ENCODE measurements at places on chromosomes 2 and 18.

- DNase-seq = no peak
Observed at GRCh38 chr18:76571689-76572088, 76.6 kb upstream of the ZNF516 start.

DNA sequence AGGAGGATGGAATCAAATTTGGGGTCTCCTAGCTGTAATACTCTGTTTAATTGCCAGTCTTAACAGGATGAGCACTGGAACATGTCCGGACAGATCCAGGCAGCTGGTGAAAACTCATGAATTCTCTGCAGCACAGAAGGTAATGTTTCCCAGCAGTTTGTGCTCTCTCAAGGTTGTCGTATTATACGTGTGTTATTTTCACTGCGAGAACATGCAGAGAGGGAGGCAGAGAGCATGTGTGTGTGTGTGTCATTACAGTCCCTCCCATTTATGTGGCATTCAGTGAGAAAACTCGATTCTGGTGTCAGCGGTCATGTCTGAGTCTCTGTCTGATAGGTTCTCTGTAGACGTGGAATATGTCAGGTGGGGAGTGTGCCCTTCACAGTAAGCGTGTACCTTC, 150.2 kb upstream of the POU3F3 start:
- DNase-seq = peak; percentile 3

- no peak for DNase-seq
Observed at GRCh38 chr2:114010001-114010400, 120.1 kb downstream of the ACTR3 start.

GRCh38 chr2:72415781-72416475, 268.3 kb upstream of the CYP26B1 start:
- no peak for DNase-seq

DNA sequence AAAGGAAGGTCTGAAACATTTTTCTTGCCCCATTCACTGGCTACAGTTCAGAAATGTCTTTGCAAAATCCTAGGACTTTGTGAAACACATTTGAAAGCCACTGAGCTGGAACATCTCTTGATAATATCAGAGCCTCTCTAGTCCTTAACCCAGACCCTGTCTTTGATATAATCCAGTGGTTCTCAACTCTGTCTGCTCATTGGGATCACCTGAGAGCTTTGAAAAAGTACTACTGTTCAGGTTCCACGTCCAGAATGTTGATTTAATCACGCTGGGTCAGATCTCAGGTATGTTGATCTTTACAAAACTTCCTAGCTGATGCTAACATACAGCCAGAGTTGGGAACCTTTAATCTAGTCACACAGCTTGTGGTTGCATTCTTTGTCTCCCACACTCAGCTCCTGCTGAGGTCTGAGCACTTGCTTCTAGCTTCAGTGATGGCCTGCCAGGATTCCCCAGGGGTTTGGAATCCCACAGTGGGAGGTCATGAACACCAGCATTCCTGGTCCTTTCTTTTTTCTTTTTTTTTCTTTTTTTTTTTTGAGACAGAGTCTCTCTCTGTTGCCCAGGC, 262.7 kb downstream of the SETBP1 start:
- DNase-seq = no peak

DNA sequence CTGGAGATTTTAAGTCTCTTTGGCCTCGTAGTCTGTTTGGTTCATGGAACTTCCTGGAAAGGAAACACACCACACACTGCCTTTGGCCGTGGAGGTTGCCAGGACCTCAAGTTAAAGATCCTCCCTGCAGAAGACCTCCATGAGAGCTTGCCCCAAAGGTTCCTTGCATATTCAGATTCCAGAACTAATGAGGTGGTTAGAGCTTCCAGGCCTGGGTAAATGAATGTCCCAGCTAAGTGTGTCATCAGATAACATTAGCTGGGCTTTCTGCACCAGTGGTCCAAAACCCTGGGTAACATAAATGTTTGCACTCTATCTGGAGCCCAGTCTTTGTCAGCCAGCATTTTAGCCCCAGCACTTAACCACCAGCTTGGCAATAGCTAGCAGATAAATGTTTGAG, 122.1 kb upstream of the EML6 start:
- no peak for DNase-seq

DNA sequence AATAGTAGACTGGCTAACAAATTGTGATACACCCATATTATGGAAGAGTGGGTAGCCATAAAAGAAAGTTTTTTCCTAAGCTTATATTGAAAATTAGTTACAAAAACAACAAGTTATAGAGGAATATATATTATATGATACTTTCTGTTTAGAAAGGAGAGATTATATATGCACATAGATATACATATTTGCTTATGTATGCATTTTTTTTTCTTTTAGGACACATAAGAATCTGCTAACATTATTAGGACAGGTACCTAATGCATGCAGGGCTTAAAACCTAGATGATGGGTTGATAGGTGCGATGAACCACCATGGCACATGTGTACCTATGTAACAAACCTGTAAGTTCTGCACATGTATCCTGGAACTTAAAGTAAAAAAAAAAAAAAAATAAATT, 179.6 kb upstream of the KCNJ3 start:
- no peak for DNase-seq

- DNase-seq = no peak
Observed at GRCh38 chr2:217206016-217206725, 346.3 kb upstream of the TNP1 start.

GRCh38 chr2:190315273-190315672, 4.4 kb downstream of the HIBCH start:
- no peak for DNase-seq

DNA sequence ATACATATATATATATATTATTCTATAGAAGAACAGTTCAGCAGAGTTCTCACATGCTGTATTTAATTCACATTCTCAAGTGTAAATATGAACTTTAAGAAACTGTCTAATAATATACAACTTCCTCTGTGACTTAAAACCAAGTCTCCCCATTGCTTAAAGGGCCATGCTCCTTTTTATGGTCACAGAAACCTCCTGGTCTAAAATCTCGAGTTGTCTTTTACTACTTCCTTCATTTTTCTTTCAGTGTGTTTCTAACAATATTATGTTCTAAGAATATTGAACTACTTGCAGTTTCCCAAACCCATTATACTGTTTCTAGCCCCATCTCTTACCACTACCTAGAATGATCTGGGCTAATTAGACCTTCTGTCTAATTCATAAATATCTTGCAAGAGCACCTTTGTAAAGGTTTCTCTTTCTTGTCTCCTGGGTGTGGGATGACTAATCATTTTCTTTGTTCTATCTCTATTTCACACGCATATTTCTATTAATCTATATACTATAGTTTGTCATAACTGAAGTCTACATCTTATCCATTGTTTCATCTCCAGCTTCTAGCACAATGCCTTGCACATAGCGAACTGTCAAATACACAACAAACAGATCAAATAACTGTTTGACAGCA, 48.8 kb downstream of the ERBB4 start:
- no peak for DNase-seq

- peak; percentile 20 for DNase-seq
Observed at GRCh38 chr2:439556-440402, 151.9 kb upstream of the ALKAL2 start.

GRCh38 chr2:105782646-105783045, 37.9 kb downstream of the NCK2 start:
- DNase-seq = no peak

- DNase-seq = no peak
Observed at GRCh38 chr2:240948086-240948485, 42.0 kb downstream of the CROCC2 start.

GRCh38 chr2:200968162-200968561, 4.7 kb upstream of the ORC2 start:
- peak; percentile 49 for DNase-seq

GRCh38 chr18:58481321-58482180, 147.3 kb downstream of the ALPK2 start:
- DNase-seq = no peak

DNA sequence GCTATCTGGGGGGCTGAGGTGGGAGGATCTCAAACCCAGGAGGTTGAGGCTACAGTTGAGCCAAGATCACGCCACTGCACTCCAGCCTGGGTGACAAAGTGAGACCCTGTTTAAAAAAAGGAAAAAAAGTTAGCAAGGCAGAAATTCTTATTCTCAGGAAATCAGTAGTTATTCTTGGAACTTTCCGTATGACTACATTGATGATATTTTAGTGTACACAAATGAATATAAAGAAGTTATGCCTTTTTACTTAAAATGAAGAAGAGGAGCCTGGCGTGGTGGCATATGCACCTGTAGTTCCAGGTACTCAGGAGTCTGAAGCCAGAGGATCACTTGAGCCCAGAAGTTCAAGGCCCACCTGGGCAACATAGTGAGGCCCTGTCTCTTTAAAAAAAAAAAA, 7.4 kb downstream of the SPDYA start:
- no peak for DNase-seq

DNA sequence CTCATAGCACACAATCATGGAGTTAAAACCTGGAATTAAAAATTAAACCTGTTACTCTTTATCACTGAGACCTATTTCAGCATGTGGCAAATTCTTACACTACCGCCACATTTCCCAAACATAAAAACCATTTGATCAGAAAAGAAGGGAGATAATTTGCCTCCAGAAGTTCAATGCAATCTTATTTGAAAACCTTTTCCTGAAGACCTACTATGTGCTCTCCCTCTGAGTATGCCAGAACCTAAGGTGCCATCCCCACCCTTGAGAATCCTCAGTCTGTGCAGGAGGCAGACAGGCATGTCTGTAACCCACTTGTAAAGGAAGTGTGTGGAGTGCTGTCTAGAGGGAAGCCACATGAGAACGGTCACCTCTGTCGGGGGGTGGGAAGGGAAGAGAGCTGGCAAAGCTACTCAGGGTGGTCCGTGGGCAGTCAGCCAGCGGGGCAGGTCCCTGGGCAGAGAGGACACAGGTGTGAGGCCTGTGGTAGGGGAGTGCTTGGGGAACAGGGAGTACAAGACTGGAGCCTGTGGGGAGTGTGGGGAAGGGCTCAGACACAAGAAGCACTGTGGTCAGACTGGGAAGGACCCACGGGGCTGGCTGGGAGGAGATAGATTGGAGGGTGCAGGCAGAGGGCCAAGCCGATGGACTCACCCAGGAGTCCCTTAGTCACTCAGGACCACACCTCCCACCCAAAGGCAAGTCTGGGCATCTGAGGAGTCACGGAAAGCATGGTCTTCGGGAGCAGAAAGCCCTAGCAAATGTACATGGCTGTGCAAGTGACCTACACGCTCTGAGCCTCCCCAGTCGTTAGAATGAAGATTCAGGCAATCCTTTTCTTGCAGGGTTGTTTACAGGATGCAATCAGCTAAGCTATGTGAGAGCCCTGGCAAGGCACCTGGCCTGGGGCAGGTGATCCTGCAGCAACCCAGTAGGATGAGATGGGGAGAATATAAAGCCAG, 22.8 kb downstream of the CRACDL start:
- DNase-seq = no peak

DNA sequence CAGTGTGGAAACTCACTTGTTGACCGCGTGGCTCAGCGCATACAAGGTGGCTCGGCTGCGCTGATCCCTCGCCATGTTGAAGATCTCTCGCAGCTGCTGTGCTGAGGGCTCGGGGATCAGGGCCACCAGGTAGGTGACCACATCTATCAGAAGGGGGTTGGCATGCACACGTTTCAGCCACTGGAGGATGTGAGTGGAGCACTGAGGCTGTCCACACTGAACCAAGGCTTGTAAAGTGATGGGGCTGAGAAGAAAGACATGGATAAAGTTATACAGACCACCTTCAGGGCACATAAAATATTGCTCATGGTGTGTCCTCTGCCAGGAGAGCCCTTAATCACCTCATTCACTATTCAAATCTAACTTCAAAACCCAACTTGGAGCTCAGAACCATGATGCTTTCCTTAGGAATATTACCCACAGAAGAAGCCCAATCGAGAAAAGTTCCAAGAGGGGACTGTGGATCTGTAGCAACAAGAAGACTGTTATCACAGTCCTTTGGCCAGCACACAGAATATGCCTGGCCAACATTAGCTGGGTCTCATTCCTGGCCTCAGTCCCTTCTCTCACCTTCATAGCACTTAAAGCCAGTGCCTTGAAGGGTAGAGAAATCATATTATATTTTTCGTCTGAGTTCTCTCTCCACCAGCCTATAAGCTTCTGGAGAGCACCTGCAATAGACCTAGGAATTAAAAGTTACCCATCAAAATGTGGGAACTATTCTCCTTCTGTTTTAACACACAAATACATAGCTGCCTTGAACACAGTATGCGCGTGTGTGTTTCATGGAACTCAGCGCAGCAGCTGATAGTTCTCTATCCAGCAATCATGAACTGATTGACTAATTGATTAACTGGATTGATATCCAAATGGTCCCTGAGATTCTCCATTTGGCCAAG, 11.3 kb downstream of the APOB start:
- DNase-seq = no peak

DNA sequence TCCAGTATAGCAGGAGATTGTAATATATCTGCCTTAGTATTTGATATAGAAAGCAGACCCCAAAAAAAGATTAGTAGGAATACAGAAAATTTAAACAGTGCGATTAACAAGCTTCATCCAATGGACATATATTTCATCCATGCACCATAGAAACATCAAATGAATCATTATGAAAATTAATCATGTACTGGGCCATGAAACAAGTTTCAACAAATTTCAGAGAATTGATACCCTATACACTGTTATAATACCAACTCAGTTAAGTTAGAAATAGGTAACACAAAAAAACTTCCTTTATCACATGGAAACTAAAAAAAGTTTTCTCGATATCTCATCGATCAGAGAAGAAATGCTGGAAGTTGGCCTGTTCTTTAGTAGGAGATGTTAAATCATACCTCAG, 192.1 kb upstream of the STON1 start:
- no peak for DNase-seq

DNA sequence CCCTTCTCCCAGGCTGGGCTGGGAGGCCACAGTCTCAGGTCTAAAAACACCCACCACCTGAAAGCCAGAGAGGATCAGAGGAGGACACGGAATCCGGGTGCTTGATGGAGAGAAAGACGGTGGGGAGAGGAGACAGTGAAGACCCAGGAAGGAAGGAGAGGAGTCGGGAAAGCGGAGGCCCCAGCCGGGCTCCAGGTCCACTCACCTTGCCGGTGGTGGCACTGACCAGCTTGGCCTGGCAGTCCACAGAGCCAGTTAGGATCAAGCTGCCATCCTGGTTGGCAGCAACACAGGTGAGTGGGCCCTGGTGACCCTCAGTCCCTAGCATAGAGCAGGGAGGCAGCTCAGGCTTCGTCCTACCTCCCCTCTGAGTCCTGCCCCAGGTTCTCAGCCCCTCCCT, 4.3 kb downstream of the AAMP start:
- no peak for DNase-seq

Measured in globus pallidus (tissue), 1 donor.